ENCODE measurements at places on chromosomes 5 and 9.

GRCh38 chr5:177332031-177332895 lies 19.2 kb downstream of the LMAN2 start:
- no peak for DNase-seq

GRCh38 chr5:134523543-134524271 lies 1.8 kb upstream of the JADE2 start:
- DNase-seq = no peak

- no peak for DNase-seq
These were observed 14.8 kb downstream of the RASEF start for GRCh38 chr9:83047839-83048775.

- DNase-seq = no peak
These were observed 85.7 kb upstream of the NTRK2 start for GRCh38 chr9:84583866-84584265.

GRCh38 chr5:13921578-13921977 lies 22.9 kb downstream of the DNAH5 start:
- DNase-seq = no peak

DNA sequence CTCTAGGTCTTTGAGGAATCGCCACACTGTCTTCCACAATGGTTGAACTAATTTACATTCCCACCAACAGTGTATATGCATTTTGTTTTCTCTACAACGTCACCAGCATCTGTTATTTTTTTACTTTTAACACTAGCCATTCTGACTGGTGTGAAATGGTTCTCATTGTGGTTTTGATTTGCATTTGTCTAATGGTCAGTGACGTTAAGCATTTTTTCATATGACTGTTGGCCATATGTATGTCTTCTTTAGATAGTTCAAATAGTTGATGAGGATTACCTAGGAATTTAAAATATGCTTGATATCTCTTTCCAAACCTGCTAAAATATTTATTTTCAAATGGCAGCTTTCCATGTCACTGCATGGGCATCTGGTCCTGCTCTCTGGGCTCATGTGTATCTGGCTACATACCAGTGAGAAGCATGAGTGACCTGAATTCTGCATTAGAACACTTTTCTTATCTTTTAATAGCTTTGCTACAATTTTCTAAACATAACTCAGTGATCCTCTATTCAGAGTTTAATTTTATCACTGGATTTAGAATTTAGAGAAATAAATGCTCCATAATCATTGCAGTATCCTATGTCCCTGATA lies 95.8 kb upstream of the ADAMTS16 start:
- no peak for DNase-seq

GRCh38 chr9:17660158-17660557 lies 81.3 kb downstream of the SH3GL2 start:
- DNase-seq = no peak

DNA sequence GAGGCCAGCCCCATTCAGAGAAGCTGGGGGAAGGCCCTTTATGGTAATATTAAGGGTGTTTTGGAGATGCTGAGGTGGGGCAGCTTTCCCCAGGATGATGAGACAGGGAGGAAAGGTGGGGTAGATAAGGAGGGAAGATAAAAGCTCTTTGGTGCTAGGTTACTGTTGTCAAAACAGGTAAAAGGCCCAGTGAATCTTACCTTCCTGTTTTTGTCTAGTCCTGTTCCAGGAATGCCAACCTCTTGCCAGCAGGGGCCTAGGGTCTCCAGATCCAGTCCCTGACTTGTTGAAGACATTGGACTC lies 797 bp upstream of the CCL27 start:
- DNase-seq = no peak

DNA sequence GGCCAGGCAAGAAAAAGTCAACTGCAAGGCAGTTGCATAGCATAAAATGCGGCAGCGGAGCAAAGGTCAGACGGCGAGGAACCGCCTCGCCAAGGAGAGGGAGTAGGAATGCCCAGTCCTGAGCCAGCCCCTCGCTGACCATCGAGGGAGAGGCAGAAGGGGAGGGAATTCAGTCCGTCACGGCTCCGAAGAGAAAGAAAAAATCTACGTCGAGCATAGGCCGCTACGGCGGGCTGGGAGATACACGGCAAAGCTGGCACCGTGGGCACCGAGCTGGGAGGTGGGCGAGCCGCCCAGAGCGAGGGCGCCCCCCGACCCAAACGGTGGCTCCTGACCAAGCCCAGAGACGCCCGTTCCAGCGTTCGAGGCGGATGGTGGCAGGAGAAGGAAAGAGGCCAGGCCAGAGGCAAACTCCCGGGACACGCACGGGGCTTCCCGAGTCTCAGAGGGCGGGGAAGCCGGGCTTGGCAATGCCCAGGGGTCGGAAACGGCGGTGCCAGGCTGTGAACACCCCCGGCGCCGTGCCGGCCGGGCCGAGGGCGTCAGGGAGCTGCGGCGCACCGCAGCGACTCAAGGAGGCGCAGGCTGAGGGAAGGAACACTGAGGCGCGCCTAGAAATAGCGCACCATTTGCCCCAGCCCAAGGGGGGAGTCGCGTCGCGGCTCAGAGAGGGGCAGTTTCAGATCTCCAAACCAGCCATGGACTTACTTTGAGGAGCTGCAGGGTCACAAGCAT lies 518 bp downstream of the SPRY4 start:
- DNase-seq = no peak

GRCh38 chr9:32289756-32290155 lies 94.7 kb upstream of the ACO1 start:
- no peak for DNase-seq

DNA sequence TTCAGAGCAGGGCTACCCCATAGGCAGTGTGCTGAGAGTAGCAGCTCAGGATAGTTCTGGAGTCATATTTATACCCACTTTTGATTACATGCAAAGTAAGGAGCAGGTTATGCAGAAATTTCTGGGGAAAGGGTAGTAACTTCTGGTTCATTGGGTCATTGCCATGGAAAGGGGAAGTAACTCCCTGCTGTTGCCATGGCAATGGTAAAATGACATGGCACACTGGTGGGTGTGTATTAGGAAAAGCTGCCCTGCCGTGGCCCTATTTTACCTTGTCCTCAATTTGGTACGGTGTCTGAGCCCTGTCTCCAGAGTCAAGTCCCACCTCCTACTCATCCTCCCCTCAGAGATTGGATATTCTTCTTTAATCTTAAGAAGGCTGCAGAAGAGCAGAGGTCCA lies 526.7 kb upstream of the TYRP1 start:
- no peak for DNase-seq

GRCh38 chr9:11577522-11577921 lies 964.7 kb upstream of the PTPRD start:
- no peak for DNase-seq

- DNase-seq = no peak
These were observed 274.4 kb downstream of the FSTL4 start for GRCh38 chr5:133337795-133338445.

GRCh38 chr5:158820891-158821290 lies 278.8 kb downstream of the EBF1 start:
- no peak for DNase-seq

- no peak for DNase-seq
These were observed 19.0 kb downstream of the NACC2 start for GRCh38 chr9:136075881-136076678.

GRCh38 chr9:16883586-16883985 lies 13.1 kb upstream of the BNC2 start:
- no peak for DNase-seq

- DNase-seq = no peak
These were observed 1118.6 kb upstream of the CDH9 start for GRCh38 chr5:28156981-28157380.

DNA sequence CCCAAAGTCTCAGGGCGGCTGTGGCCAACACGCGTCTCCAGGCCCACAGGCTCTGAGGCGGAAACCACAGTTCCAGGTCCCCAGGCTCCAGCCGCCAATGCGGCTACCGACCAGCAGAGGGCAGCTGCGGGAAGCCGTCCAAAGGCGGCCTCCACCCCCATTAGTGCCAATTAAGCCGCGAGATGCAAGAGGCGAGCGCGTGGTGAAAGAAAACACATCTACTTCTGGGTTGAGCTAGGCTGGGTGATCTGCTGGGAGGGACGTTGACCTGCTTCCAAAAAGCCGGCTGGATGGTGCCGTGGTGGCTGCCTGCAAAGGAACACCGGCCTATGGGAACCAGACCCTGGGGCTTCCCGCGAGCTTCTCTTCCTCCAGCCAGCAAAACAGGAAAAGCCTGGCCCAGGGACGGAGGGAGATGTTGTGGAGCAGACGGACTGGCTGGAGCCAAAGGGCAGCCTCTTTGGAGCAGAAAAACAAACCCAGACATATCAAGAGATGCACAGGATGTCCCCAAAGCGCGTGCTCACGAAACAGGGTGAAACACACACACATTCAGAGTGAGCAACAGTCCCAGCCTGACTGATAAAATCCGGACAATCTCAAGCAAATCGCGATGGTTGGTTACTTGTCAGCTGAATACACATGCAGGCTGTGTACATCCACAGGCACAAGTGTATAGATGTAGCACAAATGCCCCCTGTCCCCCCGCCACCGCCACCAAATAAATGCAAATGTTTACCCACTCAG lies 187.1 kb upstream of the BRINP1 start:
- DNase-seq = peak; percentile 29

GRCh38 chr5:964821-965220 lies 43.8 kb upstream of the NKD2 start:
- no peak for DNase-seq

- no peak for DNase-seq
These were observed 6.3 kb upstream of the NR5A1 start for GRCh38 chr9:124513376-124513994.

DNA sequence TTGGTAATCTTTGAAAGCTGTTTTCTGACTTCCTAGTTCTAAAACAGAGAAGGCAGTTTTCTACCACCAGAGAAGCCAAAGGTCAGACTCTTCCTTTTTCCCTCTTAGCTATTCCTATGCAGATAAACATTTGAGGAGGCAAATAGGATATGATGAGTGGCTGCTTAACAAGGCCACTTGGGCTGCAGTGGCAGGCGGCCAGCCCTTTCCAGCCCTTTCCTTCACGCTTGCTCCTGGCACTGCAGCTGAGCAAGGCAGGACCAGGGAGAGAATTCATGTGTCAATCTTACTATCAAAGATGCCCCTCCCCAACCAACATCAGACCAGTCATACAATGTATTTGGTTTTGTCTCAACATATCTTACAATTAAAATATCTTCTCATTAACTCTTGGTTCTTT lies 36.8 kb upstream of the RNF38 start:
- DNase-seq = no peak

- no peak for DNase-seq
These were observed 774.5 kb upstream of the RGMB start for GRCh38 chr5:97998941-97999340.

GRCh38 chr5:157571357-157571827 lies 4.2 kb downstream of the ADAM19 start:
- no peak for DNase-seq

DNA sequence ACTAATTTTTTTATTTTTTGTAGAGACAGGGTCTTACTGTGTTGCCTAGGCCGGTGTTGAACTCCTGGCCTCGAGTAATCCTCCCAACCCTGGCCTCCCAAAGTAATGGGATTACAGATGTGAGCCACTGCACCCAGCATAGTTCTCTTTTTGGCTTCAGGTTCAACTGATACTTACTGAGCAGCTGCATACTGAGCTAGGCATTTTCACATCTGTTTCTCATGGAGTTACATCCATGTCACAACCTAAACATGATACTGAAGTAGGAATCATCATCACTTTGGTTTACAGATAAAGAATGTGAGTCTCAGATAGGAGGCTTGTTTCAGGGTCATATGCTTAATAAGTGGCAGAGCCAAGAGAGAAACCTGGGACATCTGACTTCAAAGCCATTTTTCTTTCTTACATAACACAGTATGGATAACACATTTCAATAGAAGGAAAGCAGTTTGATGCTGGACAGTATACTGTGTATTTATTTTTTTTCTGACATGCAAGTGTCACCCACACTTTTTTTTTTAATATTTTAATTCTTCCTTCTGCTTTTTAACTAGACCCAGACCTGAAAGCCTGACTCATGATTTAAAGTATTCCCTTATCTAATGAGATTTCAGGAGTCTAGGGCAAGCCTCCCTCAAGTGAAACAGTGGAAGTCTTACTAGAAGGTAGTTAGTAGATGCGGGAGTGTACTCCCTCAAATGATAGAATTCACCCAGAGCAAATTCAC lies 90.8 kb downstream of the HACD4 start:
- DNase-seq = no peak

DNA sequence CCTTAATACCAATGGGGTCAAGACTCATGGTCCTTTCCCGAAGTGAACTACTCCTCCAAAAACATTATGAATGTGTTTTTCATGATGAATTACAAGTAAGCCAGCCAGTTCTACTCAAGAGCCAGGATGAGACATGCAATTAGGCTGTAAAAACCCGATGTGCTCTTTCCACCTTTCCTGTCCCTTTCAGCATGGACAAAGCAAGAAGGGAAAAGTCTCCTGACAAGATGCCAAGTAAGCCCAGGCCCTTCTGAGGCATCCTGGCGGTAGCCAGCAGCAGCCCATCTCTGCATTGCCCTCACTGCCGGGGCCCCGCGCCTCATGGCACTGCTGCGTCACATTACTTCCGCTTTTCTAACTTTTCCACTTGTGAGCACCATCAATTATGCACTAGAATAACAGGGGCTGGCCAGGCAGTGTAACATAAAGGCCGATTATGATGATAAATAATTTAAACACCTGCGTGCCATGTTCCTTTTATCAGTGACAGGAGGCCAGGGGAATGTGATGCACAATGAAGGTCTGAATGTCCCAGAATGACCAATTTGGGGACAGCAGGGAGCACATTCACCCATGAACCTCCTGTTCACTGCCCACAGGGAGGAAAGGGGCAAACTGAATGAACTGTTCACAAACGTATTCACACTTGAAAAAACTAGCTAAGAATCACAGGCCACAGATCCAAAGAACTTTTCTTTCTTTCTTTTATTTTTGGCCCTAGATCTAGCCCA lies 37.4 kb downstream of the EFNA5 start:
- no peak for DNase-seq

GRCh38 chr9:122331523-122331927 lies 39.3 kb upstream of the PTGS1 start:
- DNase-seq = no peak

DNA sequence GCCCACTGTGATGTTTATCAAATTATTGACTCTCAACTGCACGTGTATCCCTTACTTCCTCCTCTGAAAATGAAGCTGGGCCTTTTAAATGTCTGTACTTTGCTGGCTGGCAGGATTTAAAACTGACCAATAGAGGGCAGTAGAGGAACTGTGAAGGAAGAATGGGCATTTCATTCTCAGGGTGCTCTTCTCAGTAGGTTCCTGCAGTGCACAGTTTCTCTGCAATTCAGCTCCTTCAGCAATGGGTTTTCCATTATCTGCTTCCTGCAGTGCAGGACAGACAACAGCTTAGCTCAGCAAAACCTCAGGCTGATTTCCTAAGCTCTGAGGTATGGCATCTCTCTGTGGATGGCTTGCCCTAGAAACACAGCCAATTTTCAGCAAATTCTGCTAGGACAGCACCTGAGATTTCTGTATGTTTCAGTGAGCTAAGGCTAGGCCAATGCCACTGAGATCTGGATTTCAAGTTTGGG lies 298.4 kb upstream of the PRDM9 start:
- no peak for DNase-seq

GRCh38 chr5:14727428-14727865 lies 62.9 kb downstream of the OTULIN start:
- peak; percentile 71 for DNase-seq

- peak; percentile 60 for DNase-seq
These were observed 19.8 kb downstream of the TRIP13 start for GRCh38 chr5:912280-913091.

GRCh38 chr5:125043781-125044391 lies 297.4 kb upstream of the ZNF608 start:
- no peak for DNase-seq
